ENCODE measurements at places on chromosomes 12 and 14. TPM values are rescaled to one million over a fixed set of nuclear protein-coding genes. Genes with fewer than 3 reads are reported as not detected.

Gene KLRF1
- total RNA-seq, result not detected

Gene ANKRD33
- 0.44 TPM for total RNA-seq

Gene CFAP73
- total RNA-seq, result not detected

Gene IQSEC3
- 0.44 TPM for total RNA-seq

Gene OVCH1
- total RNA-seq, result 0.20 TPM

Gene PLBD1
- total RNA-seq, result 5.9 TPM

Gene FOXN4
- total RNA-seq, result not detected

Gene C3AR1
- 0.25 TPM for total RNA-seq

Gene LTBR
- total RNA-seq, result 170 TPM
